ENCODE measurements at places on chromosomes 12 and 14. TPM values are rescaled to one million over a fixed set of nuclear protein-coding genes. Genes with fewer than 3 reads are reported as not detected.

Gene LRFN5
- 0.85 TPM for polyA plus RNA-seq

Gene MYH7
- 0.02 TPM for polyA plus RNA-seq

Gene RFX4
- polyA plus RNA-seq: 0.05 TPM

Gene VAMP1
- polyA plus RNA-seq: 28.2 TPM

Gene LRRC10
- polyA plus RNA-seq: not detected

Gene SLC5A8
- polyA plus RNA-seq: 0.21 TPM

Gene FGF23
- polyA plus RNA-seq: 0.35 TPM

Gene SPTB
- polyA plus RNA-seq: 0.30 TPM

Gene COPZ1
- 133 TPM for polyA plus RNA-seq

Gene SPATA7
- polyA plus RNA-seq: 3.8 TPM

Gene ADCY4
- 0.27 TPM for polyA plus RNA-seq

Gene CAPZA3
- not detected for polyA plus RNA-seq

Gene ADCY6
- 19.7 TPM for polyA plus RNA-seq

Gene GPR137C
- polyA plus RNA-seq: 2.7 TPM

Gene KSR2
- polyA plus RNA-seq: 0.60 TPM

Gene PIWIL1
- polyA plus RNA-seq: 0.02 TPM

Gene PIANP
- polyA plus RNA-seq: 6.3 TPM

Gene DLST
- 96.5 TPM for polyA plus RNA-seq

Gene CCDC197
- not detected for polyA plus RNA-seq

Gene LYZ
- polyA plus RNA-seq: not detected

Gene NANOG
- 31.1 TPM for polyA plus RNA-seq

Gene SLC38A4
- polyA plus RNA-seq: 4.4 TPM

Gene ZDHHC22
- polyA plus RNA-seq: 23.8 TPM

Gene MANSC4
- polyA plus RNA-seq: not detected

Gene DHH
- polyA plus RNA-seq: 0.09 TPM

Gene HSPB8
- 28.2 TPM for polyA plus RNA-seq

Gene UBC
- polyA plus RNA-seq: 749 TPM

Gene GABARAPL1
- polyA plus RNA-seq: 56.1 TPM

Gene NFE2
- 6.1 TPM for polyA plus RNA-seq

Gene NDUFA12
- polyA plus RNA-seq: 157 TPM

Gene AQP6
- 0.06 TPM for polyA plus RNA-seq

Gene RASSF9
- 0.02 TPM for polyA plus RNA-seq

Gene RNASE7
- polyA plus RNA-seq: not detected
